OCI-LY7 (cell line): ENCODE measurements at places on chromosomes 4 and X.

DNA sequence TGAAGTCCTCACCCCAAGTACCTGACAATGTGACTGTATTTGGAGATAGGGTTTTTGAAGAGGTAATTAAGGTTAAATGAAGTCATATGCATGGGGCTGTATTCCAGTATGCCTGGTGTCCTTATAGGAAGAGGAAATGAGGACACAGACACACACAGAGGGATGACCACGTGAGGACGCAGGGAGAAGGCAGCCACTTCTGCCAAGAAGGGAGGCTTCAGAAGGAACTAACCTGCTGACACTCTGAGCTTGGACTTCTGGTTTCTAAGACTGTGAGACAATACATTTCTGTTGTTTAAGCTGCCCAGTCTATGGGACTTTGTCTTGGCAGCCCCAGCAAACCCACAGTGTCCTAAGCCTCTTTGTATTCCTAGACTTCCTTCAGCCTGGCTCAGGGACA lies 3.0 kb upstream of the SLC2A9 start:
- no peak for DNase-seq

DNA sequence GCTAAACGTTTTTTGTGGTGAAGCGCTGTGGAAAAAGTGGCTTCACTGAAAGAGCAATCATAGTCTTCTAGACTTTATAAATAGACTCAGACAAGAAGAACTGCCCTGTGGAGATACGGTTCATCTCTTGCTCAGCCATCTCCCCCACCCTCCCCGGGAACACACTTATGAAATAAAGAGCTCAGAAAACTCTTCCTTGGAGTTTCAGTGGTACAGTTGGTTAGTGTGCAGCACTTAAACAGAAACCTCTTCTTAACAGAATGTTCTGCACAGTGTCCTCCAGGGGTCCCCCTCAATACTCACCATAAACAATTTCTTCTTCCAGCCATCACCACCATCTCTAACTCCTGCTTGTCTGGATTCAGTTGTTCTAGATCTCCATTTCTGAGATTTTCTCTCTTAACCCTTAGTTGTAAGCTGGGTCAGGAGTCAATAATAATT lies 313.0 kb downstream of the ARHGAP10 start:
- peak; percentile 46 for DNase-seq

GRCh38 chr4:82666970-82667665 lies 105.3 kb upstream of the TMEM150C start:
- DNase-seq: no peak

DNA sequence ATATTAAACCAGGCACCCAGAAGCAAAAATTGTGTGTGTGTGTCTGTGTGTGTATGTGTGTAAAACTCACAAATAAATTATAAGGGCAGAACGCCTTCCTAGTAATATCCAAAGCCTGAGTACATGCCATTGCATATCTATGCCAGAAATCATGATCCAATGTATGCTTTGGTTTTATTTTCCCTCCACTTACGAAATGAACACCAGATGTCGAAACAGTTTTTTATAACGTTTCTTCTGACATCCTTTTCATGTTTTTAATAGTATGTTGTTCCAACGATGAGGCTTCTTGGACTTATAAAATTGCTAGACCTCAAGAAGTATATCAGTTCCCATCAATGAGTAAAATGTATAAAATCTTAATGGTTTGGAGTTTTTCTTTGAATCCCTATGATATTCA lies 55.4 kb downstream of the KCNIP4 start:
- DNase-seq: no peak

- no peak for DNase-seq
These were observed 95.9 kb downstream of the RASL11B start for GRCh38 chr4:52957835-52958631.

- DNase-seq: no peak
These were observed 66.6 kb downstream of the BANK1 start for GRCh38 chr4:101857176-101857575.

DNA sequence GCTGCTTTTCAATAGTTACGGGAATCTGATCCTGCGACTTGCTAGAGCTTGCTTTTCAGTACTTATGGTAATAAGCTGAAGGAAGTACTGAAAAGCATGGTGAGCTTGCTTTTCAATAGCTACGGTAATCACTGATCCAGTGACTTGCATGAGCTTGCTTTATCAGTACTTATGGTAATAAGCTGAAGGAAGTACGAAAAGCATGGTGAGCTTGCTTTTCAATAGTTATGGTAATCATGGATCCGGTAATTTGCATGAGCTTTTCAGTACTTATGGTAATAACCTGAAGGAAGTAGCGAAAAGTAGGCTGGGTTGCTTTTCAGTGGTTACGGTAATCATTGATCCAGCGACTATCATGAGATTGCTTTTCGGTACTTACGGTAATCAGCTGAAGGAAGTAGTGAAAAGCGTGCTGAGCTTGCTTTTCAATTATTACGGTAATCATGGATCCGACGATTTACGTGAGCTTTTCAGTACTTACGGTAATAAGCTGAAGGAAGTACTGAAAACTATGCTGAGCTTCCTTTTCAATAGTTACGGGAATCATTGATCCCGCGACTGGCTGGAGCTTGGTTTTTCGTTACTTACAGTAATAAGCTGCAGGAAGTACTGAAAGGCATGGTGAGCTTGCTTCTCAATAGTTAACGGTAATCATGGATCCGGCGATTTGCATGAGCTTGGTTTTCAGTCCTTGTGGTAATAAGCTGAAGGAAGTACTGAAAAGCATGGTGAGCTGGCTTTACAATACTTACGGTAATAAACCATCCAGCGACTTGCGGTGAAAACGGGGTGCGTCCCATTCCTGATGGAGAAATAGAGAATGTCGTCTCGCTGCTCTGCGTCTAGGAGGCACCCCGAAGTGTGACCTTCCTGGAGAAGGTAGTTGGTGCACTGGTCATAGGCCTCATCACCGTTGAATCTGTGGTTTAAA lies 6.5 kb downstream of the CRLF2 start:
- DNase-seq: peak; percentile 95

DNA sequence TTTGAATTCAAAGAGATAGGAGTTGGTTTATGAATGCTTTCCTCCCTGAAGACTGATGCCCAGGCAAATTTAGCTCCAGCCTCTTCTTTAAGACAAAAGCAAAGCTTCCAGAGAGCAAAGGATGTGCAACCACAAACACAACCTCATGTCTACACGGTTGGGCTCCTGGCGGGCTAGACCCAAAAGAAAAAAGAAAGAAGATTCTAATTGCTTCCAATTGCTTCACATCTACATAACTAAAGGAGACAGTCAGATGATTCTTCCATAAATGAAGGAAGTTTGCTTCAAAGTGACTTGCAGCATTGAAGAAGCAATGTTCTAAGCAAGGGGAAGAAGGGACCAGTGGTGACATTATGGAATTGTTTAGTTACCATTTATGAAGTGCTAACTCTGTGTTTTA lies 1603.0 kb upstream of the TENM3 start:
- no peak for DNase-seq

DNA sequence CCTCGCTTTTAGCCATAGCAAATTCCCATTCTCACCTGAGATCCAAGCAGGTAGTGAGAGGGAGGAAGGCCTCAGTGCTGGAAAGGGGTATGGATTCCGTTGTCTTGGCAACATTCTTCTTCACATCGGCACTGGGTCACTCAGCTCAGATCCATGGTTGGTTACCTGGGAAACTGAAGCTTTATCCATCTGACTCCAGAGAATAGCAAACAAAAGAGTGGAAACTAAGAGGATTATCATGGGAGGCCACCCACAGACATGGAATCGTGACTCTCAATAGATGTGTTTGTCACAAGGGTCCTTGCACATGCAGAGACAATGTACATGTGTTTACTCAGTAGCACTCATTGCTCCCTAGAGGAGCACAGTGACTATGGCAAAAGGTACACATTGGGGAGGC lies 81.0 kb downstream of the MAGED4 start:
- DNase-seq: no peak

- DNase-seq: no peak
These were observed 18.9 kb upstream of the HERC3 start for GRCh38 chr4:88573276-88573980.

DNA sequence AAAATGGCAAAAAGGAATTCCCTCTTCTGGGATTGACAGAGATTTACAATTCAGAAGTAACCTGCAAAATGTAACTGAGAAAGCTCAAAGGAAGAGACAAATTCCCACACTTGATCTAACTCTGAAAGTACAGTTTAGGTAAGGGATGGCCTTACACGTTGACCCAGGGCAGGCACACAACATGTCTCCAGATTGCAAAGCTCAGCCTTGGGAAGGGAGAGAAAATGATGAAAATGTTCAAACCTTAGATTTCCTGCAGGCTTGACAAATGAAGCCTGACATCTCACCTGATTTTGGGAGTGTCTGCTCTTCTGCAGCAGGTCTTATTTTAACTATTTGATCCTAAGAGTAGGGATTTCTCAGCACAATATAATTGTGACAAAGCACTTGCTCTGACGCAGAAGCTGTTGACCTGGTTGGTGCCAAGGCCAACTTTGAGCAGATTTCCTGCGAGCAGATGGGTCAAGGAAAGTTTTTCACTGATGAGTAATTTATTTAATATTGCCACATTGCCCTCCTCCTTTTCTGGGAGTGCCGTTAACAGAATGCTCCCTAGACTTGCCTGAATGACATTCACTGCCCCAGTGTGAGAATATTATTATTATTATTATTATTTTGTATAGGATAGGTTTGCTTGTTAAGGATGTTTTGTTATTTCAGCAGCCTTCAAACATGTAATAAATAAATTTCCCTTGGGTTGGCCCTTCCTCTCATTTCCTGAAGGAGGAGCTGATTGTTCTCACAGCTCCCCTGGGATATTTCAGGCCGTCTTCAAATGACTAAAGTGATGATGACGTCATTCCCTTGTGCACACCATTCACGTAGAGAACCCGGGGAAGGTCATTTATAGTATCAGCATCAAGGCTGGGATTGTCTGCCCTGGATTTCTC lies 157.1 kb downstream of the VEGFC start:
- DNase-seq: no peak

GRCh38 chr4:141328560-141329173 lies 108.0 kb downstream of the ZNF330 start:
- no peak for DNase-seq

- DNase-seq: peak; percentile 13
These were observed 12.2 kb downstream of the UCP1 start for GRCh38 chr4:140556372-140557085.

GRCh38 chr4:155640751-155641150 lies 25.9 kb upstream of the GUCY1A1 start:
- no peak for DNase-seq

GRCh38 chr4:105895583-105896460 lies 551 bp downstream of the NPNT start:
- no peak for DNase-seq

DNA sequence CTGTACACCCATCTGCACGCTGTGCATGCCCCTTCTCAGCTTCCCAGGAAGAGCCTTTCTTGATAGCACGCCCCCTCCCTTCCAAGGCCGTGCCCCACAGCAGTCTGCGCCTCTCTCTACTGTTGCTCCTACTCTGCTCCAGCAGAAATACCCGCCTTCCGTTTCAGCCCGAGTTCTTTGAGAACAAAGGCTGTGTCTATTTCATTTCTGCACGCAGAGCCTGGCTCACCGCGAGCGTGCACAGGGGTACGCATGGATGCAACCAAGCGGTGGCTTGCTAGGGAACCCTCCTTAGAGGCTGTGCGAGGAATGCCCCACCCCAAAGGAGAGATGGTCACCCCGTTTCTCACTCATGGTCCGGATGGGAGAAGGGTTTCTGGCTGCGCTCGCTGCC lies 485 bp downstream of the AADAT start:
- no peak for DNase-seq

GRCh38 chrX:121931567-121931966 lies 884.2 kb downstream of the GLUD2 start:
- no peak for DNase-seq

DNA sequence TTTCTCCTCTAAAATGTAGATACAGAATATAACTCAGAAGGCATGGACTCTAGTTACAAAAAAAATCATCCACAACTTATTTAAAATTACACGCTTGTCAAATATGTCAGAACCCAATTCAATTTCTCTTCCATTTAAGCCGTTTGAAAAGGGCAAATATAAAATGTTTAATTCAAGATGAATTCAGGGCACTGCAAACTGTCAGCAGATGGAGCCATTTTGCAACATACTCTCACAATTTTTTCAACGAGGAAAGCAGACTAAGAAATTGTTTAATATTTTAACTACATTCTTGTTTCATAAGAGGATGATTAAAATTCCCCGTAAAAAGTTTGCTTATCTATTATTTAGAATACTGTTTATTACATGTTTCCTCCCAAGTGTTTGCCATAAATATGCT lies 321.3 kb upstream of the CPXCR1 start:
- no peak for DNase-seq

GRCh38 chr4:94453391-94453963 lies 1.7 kb downstream of the PDLIM5 start:
- DNase-seq: no peak

DNA sequence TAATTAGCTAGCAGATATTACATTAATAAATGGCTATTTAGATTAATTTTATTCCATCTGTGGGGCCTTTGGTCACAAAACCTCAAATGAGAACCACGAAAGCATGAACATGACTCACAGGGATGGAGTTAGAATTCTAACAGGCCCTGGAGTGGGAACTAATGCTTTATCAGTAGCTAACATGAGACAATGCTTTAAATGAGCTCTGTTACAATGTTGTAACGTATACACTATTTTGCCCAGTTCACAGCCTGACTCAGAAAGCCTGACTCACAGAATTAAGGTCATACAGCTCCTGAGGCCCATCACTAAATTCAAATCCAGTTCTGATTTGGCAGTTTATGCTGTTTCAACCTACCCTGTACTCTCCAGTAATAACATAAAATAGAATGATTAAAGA lies 23.2 kb downstream of the VEGFC start:
- DNase-seq: no peak

- DNase-seq: no peak
These were observed 474.4 kb downstream of the KCNIP4 start for GRCh38 chr4:21474195-21474594.

GRCh38 chrX:7083468-7084396 lies 63.8 kb upstream of the STS start:
- peak; percentile 90 for DNase-seq
